ENCODE measurements at places on chromosomes 11 and 22.

- DNase-seq: no peak
Observed at GRCh38 chr11:111975076-111975806, 38.1 kb downstream of the DIXDC1 start.

- DNase-seq: no peak
Observed at GRCh38 chr11:6968816-6969215, 42.6 kb downstream of the ZNF215 start.

DNA sequence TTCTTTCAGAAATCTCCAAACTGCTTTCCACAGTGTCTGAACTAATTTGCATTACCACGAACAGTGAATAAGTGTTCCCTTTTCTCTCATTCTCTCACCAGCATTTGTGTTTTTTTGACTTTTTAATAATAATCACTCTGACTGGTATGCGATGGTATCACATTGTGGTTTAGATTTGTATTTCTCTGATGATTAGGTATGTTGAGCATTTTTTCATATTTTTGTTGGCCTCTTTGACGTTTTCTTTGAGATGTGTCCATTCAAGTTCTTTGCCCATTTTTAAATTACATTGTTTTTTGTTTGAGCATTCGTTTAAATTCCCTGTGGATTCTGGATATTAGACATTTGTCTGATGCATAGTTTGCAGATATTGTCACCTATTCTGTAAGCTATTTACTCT is 1639.6 kb upstream of the TENM4 start:
- no peak for DNase-seq

GRCh38 chr11:45079075-45079444 is 67.4 kb upstream of the PRDM11 start:
- no peak for DNase-seq

- DNase-seq: no peak
Observed at GRCh38 chr22:39498368-39498767, 3.7 kb upstream of the MIEF1 start.

DNA sequence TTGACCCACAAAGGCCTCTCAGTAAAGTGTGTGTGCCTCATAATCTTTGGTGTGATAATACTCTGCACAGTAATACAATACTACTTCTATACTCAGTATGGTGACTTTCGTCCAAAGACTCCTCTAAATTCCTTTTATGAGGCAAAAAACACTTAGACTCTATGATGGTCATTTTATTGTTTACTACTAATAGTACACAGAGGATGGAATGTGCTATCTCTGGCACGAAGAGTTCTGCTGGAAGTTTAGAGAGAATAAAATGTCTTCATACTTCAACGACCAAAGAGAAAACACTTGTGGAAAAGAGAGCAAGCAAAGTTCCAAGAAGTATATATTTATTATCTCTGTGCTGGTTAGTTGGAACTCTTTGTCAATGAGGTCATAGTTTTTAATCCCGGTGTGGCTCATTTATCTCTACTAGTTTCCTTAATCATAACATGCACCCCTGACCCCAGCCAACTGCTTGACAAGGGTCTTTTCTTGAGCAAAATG is 7.5 kb upstream of the CSTF3 start:
- no peak for DNase-seq

GRCh38 chr22:32042924-32043323 is at the start of gene SLC5A1:
SLC5A1 (plus strand) TSS chr22:32043261; CDS start chr22:32043282, 21 bp downstream.
- no peak for DNase-seq

DNA sequence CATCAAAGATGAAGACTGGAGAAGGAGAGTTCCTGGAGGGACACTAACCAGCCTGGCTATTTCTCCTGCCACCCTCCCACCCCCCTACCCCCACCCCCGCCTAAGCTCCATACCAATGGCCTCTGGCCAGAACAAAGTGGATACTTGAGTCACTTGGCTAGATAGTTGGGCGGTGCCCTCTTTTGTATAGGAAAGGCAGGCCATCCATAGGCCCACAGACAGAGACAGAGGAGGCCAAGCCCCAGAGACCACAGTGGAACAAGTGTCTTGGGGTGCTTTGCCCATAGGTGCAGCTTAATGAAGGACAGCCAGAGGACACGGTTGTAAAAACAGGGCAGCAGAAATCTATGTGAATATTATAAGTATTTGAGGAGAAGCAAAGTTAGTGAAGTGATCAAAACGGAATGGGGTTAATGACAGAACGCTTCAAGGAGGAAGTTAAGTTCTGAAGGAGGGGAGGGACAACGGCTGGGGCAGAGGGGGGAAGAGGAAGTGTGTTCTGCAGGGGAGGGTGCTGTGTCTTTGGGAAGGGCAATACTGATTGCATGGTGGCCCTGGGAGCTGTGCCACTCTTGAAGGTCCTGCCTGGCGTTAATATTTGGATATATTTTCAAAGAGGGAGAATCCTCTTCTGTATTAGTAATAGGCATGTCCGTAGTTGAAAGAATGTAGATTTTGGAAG is 32.7 kb downstream of the FLI1 start:
- DNase-seq: no peak

Measured in retinal pigment epithelial cell (primary cell).